ENCODE measurements at places on chromosomes 11 and 22.
A peak's percentile ranks its signal among the peaks of the same experiment; 100 is the strongest.

GRCh38 chr11:1598816-1599215 lies 722 bp upstream of the KRTAP5-2 start:
- DNase-seq: no peak

DNA sequence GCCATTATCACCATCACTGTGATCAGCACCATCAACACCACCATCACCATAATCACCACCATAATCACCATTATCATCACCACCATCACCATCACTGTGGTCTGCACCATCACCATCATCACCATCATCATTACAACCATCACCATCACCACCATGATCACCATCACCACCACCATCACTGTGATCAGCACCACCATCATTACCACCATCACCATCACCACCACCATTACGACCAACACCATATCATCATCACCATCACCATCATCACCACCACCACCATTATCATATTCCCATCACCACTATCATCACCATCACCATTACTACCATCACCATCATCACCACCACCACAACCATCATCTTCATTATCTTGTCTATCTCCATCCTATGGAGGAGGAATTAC lies 125.2 kb downstream of the PHF21B start:
- no peak for DNase-seq

- no peak for DNase-seq
Observed at GRCh38 chr11:2728663-2729332, 29.0 kb upstream of the KCNQ1OT1 start.

- peak; percentile 25 for DNase-seq
Observed at GRCh38 chr11:93579187-93579751, 36.1 kb upstream of the SMCO4 start.

DNA sequence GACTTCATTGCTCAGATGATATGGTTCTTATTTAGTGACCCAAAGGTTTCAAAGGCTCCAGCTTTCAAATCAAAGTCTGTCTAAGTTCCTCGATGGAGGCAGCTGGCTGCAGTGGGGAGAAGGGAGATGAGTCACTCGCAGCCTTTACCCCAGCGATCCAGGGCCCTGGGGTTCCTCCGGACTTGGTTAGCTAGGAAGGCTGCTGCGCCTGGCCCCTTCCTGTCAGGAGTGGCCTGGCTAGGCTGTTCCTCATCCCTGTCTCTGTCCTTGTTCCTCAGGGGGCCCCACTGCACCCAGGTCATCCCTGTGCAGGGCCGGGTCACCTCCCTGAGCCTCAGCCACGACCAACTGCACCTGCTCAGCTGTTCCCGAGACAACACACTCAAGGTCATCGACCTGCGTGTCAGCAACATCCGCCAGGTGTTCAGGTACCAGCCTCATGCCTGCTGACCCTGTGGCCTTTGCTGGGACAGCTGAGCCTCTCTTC lies 13.9 kb downstream of the ATG16L2 start:
- peak; percentile 52 for DNase-seq

- no peak for DNase-seq
Observed at GRCh38 chr11:117931331-117931950, 2.2 kb upstream of the TMPRSS13 start.

DNA sequence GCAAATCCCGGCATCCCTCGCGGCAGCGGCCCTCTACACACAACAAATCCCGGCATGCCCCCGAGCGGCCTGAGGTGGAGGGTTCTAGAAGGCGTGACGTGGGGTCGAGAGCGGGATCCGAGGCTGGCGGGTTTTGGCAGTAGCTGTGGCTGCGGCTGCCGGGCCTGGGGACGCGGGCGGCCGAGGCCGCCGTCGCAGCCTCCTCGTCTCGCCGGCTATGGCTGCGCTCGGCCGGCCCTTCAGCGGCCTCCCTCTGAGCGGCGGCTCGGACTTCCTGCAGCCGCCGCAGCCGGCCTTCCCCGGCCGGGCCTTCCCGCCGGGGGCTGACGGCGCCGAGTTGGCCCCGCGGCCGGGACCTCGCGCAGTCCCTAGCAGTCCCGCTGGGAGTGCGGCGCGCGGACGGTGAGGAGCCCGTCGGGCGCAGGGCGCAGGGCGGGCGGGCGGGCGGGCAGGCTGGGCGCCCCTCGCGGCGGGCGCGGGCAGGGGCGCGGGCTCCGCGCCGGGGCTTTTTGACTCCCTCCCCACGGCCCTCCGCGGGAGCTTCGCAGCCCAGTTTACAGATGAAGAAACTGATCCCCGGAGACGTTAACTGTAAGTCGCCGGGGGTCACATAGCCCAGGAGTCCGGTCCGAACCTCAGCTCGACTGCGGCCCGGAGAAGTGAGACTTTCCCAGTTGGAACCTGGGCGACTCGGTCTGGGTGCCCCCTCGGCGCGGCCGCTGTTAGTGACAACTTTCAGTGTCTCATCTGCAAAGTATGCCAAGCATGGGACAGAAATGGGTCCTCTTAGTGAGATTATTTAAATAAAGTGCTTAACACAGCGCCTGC lies at the start of gene CCDC117:
Gene CCDC117, plus strand, starts transcription at position 63 of the 828 bp plus-strand sequence. Its CDS starts 155 bp downstream, at position 218.
- peak; percentile 93 for DNase-seq

DNA sequence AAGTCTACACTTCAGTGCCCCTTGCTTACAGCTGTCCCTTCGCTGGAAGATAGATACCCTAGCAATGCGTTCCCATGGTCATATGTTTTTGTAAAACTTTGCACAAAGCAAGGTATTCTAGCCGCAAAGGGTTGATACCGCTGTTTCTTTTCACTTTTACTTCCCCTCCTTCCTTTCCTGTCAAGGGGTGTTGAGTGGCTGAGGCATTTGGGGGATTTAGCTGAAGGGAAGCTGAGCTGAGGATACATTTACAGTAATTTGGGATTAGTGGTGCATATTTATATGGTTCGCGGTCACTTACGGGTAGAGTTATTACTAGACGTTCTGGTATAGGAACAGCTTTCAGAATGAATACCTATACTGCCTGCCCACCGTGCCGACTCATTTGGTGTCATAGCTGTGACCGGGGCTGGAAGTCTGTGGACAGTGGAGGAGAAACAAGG lies 86.9 kb upstream of the WNT11 start:
- DNase-seq: no peak

GRCh38 chr11:102626676-102627075 lies 1.5 kb upstream of the MMP20 start:
- no peak for DNase-seq

GRCh38 chr11:66539870-66540213 lies 6.0 kb downstream of the ZDHHC24 start:
- DNase-seq: no peak

- no peak for DNase-seq
Observed at GRCh38 chr11:61453695-61454094, 23.8 kb downstream of the SDHAF2 start.

DNA sequence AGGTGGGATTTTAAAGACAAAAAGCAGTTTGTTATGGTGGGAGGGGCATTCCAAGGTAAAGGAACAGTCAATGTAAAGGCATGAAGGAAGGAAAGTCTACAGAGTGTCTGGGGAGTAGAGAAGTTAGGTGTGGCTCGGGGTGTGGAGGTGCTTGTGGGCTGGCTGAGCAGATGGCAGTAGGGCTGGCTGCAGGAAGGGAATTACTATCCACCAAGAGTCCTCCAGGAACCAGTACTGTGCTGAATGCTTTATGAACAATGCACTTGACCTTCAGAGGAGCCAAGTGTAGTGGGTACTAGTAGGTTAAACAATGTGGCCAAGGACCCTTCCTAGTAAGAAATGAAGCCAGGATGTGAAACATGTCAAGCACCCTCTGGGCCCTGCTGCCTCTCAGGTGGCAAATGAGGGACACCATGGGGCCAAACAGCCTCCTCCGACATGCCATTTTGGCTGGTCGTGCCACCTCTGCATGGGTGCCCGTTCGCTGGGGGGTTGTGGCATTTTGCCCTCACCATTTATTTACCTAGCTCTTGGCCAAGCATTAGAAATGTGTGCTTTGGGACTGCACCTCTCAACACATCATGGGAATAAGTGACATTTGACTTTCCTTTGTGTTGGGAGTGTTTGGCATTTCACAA lies 123.6 kb upstream of the TENM4 start:
- no peak for DNase-seq

- DNase-seq: peak; percentile 9
Observed at GRCh38 chr22:43891360-43892182, at the start of gene PNPLA5. PNPLA5 (minus strand) TSS chr22:43892013; CDS start chr22:43891880, 133 bp downstream.

- DNase-seq: peak; percentile 39
Observed at GRCh38 chr22:29154364-29155048, 51.2 kb upstream of the EMID1 start.

DNA sequence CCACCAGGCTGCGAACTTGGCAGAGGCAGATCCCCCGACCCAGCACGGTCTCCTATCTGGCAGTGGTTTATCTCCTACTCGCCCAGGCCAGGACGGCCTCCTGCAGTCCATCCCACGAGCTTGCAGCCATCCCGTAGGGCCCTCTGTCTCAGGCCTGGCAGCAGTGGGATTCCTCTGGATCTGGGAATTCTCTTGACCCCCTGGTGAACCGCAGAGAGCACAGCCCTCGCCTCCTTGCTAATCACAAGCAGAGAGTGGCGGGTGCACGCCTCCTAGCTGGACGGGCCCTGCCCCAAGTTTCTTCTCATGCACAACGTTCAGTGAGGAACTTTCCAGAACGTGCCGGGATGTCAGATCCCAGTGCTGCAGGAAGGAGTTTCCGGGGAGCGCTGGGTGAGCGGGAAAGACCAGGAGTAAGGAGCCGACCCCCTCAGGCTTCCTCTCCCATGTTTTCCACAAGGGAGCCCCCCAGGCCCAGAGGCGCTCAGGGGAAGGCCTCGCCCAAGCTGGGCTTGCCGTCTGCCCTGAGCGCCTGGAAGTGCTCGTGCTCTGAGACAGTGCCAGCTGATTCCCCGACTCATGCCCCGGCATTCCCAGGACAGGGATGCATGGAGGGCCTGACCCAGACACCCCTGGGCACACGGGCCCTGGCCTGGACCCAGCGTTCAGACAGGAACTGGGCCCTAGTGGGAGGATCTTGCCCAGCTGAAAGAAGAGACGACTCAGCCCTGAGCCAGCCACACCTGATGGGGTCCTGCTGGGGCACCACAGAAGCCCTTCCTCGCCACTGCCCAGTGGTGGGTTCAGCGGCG lies 24.6 kb downstream of the IGF2 start:
- no peak for DNase-seq

DNA sequence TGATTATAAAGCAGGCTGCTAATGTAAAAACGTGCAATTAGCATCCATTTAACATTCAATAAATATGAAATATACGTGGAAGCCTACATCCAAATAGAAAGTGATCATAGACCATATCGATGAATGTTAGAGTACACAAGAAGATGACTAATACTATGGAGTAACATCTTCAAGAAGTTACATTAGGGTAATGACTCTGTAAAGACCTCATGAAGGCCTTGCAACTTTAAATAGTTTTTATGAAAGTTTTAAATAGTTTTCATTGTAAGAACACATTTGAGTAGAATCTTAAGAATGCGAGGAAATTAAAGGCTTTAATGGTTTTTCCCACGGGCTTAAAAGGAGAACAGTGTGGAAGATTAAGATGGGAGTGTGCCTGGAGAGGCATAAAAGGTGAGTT lies 1.4 kb downstream of the TRIM34 start:
- peak; percentile 61 for DNase-seq

DNA sequence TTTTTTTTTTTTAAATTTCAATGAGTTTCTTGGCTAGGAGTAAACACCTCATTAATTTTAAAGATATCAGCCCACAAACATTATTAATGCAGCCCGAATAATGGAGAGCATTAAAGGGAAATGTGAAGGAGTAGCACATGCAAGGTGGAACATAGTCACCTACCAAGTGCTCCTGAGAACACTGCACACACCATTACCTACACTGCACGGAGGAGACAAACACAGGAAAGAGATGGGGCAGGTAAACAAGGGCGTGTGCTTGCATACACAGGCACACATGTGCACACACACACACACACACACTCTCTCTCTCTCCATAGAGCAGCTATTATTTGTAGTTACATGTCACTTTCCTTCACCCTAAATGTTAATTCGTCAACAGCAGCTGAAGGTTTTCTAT lies 30.2 kb downstream of the HTR3B start:
- no peak for DNase-seq

GRCh38 chr11:4178813-4179662 lies 84.4 kb downstream of the RRM1 start:
- DNase-seq: no peak

- DNase-seq: no peak
Observed at GRCh38 chr11:119920666-119921387, 191.8 kb upstream of the NECTIN1 start.

DNA sequence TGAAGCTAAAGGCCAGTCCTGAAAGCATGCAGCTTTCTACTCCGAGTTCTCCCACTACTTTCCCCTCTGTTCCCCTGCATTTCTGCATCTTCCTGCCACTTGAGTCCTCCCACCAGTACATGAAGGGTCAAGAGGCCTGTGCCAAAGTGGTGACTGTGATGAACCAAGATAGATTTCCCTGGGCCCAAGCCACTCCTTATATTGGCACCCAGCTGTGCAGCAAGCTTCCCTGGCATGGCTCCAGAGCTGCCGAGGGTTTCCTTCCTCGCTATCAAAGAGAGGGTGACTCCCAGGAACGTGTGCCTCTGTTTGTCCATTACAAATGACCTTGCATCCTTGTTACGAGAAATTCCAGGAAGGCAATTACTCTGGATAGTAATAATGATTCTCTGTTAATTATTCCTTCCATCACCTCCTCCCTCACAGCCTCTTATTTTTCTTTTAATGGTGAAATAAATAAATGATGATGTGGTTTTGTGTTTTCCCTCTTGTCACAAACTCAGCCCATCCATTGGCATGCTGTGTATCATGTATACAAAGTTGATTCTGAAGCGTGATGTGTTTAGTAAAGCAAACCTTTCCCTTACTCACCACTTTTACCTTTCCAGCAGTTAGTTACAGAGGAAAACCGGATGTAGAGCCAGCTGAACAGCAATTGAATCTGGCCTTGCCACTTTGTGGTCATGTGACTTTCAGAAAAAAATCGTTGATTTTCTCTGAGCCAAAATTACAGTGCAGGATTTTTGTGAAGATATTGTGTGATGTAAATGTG lies 8.3 kb downstream of the SRSF8 start:
- no peak for DNase-seq

DNA sequence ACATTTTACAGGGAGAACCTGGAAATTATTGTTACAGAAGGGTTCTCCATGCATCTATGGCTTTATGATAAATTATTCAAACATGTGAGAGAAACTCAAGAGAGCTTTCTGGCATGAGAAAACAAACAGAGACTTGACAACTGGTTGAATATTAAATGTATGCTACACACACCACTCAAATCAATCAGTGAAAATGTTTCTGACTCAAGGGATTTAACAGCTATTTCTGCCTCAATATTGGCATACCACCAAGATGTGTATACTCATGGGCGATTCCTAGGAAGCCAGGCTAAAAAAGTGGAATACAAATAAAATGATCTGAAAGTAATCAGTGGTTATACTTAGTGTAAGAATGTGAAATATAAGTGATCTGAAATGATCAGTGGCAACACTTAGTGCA lies 15.8 kb upstream of the OR51T1 start:
- DNase-seq: no peak

GRCh38 chr22:40233886-40234285 lies 56.2 kb downstream of the TNRC6B start:
- no peak for DNase-seq

GRCh38 chr11:79100093-79100910 lies 340.5 kb downstream of the TENM4 start:
- peak; percentile 35 for DNase-seq

DNA sequence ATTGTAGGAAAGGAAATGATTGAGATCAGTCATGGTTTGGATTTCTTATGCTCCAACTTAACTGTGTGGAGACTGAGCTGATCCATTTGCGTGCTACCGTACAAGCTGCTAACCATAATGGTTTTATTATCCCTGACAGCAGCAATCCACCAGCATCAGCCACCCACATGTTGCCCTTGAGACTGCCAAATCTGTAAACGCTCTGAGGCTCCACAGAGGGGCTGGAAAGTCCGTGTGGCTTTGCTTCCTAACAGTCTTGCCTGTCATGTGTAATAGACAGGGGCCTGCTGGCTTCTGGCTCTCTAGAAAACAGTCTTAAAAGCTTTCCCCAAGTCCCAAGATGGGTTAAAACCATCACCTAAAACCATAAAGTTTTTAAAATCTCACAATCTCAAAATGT lies 30.1 kb downstream of the ATG16L2 start:
- DNase-seq: no peak

Measured in inflammatory macrophage treated with lipopolysaccharide for 1 hour (primary cell).